Activated CD8-positive, alpha-beta memory T cell treated with anti-CD3 and anti-CD28 coated beads, Interleukin-2, amount 10 ng/mL, durations not matched to agents 7 days and 5 days (primary cell): ENCODE measurements at places on chromosomes 3 and 15. TPM values are rescaled to one million over a fixed set of nuclear protein-coding genes. Genes with fewer than 3 reads are reported as not detected.

ATP13A4 gene
- total RNA-seq: 6.5 TPM

SLC6A11 gene
- total RNA-seq: not detected

FGD5 gene
- total RNA-seq: not detected

CHL1 gene
- total RNA-seq: not detected

ADGRG7 gene
- not detected for total RNA-seq

DIS3L gene
- total RNA-seq: 22.9 TPM

DLG1 gene
- 62.0 TPM for total RNA-seq

GPR87 gene
- 0.40 TPM for total RNA-seq

IL1RAP gene
- 8.4 TPM for total RNA-seq

PARP15 gene
- 40.6 TPM for total RNA-seq

AGBL1 gene
- total RNA-seq: not detected

MAP1A gene
- 7.8 TPM for total RNA-seq

IL17RE gene
- total RNA-seq: 0.68 TPM

PLCB2 gene
- total RNA-seq: 104 TPM

GOLGA8J gene
- total RNA-seq: 0.88 TPM

SLC51B gene
- not detected for total RNA-seq

TRIM42 gene
- total RNA-seq: not detected

CCDC54 gene
- not detected for total RNA-seq

TMCO5A gene
- total RNA-seq: not detected

CAPN3 gene
- total RNA-seq: 3.6 TPM

KCNAB1 gene
- total RNA-seq: not detected

TGM5 gene
- total RNA-seq: 1.1 TPM

CCNB2 gene
- total RNA-seq: 97.0 TPM

POC1A gene
- 29.5 TPM for total RNA-seq

TIGIT gene
- total RNA-seq: 367 TPM

GNB5 gene
- 39.5 TPM for total RNA-seq

FBXO45 gene
- total RNA-seq: 14.9 TPM

LIPC gene
- total RNA-seq: 5.3 TPM

THBS1 gene
- total RNA-seq: 1.4 TPM

DGKG gene
- 0.66 TPM for total RNA-seq

C2CD4A gene
- not detected for total RNA-seq

TRH gene
- total RNA-seq: not detected

ZBTB20 gene
- 10.2 TPM for total RNA-seq

SI gene
- not detected for total RNA-seq

COLQ gene
- total RNA-seq: 2.3 TPM

LZTFL1 gene
- total RNA-seq: 9.3 TPM

SKOR1 gene
- total RNA-seq: 0.19 TPM

SHC4 gene
- 3.0 TPM for total RNA-seq

FETUB gene
- not detected for total RNA-seq

TP53BP1 gene
- total RNA-seq: 25.8 TPM

PCOLCE2 gene
- not detected for total RNA-seq

TMEM40 gene
- total RNA-seq: not detected

ISG20 gene
- total RNA-seq: 155 TPM

HIGD2B gene
- not detected for total RNA-seq

ZBED2 gene
- 90.6 TPM for total RNA-seq

RTP3 gene
- total RNA-seq: not detected

FBXL22 gene
- total RNA-seq: 0.56 TPM

GABRR3 gene
- not detected for total RNA-seq

AHSG gene
- total RNA-seq: not detected

MITF gene
- total RNA-seq: not detected

FMN1 gene
- not detected for total RNA-seq

MEX3B gene
- 0.73 TPM for total RNA-seq

FANCD2OS gene
- total RNA-seq: not detected

SPSB4 gene
- not detected for total RNA-seq

C15orf62 gene
- 0.45 TPM for total RNA-seq

DUOX1 gene
- not detected for total RNA-seq

ILDR1 gene
- total RNA-seq: 4.5 TPM
